ENCODE measurements at places on chromosomes 12 and 14.

DNA sequence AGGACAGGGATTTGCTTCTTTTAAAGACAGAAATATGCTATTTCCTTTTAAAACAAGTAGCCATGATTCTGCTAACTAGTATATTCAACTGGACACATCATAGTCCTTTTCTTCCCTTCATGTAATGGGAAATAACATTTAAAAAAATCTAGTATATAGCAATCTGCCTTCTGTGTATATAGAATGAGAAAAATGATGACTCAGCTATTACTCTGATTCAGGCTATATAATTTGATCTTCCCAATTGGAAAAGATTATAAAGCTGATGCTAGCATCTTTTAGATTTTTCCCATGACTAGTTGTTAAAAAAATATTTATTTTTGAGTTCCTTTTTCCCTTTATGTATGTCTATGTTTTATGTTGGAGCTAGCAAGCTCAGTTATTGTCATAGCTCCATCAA lies 86.9 kb downstream of the ACSS3 start:
- DNase-seq = no peak

- no peak for DNase-seq
Observed at GRCh38 chr14:23694085-23694948, 58.2 kb downstream of the DHRS2 start.

- DNase-seq = no peak
Observed at GRCh38 chr14:75866970-75867369, 114.8 kb downstream of the TGFB3 start.

DNA sequence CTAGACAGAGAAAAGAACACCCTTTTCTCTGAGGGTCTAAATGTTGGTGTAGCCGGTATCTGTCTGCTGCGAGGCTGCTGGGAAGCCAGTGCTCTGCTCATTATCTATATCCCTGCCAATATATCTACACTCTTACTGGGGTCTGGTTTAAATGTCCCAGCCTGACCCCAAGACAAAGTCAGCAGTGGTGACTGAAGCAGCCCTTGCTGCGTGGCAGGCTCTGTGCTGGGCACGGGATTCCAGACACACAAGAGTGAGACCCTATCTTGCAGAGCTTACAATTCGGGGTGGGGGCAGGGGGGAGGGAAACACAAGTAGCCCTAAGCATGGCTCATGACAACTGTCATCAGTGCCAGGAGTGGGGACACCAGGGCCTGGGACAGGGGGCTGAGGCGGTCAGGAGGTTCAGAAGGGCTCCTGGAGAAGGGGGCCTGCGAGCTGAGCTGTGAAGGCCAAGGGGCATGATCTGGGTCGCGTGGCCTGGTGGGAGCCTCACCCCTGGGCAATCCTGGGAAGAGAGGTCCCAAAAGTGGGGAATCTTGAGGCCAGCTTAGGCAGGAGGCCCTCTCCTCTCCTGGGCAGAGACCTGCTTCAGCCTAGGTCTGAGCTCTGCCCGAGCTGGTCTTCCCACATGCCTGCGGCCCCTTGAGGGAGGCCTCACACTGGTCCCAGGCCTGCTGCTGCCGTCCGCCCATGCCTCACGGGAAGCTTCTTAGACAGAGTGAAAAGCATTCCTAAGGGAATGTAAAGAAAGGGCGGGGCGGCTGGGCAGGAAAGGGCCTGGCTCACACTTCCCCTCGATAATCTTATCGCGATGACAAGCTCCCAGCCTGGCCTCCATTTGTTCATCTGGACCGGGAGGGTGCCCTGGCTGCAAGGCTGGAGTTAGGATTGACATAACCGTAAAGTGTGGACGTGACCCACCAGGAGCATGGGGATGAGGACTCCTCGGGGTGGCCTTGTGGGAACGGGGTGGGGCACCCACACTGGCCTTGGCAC lies 7.3 kb upstream of the RCOR1 start:
- DNase-seq = no peak

GRCh38 chr14:23147676-23148075 lies 28.6 kb upstream of the CEBPE start:
- no peak for DNase-seq

DNA sequence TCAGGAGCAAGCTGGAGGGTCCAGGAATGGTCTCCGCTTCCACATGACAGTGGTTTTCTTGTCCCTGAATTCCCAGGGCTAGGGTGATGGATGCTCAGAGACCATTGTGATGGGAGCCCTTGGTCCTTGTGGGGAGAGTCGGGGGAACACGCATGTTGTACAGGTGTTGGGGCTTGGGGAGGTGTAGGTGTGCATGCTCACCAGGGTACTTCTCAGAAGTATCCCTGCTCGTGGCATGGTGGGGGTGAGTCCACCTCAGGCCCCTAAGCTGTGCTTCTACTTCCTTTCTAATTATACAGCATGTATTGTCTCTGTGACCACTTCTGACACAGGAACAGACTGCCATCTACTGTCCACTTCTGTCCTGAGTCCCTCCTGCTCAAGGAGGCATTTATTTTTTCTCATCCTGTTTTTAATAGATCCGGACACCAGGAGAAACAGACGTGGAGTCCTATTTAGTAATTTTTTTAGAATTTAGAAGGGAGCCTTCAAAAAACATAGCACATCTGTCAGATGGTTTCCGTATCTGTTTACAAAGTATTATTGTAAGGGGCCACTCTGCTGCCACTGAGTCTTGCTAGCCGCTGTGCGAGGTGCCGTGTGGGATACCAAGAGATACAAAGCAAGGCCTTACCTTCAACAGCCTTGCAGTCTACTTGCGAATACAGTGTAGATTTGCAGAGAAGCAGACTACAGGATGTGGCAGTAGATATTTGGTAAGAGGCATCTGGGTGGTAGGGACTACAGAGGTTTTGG lies 10.5 kb downstream of the NTF3 start:
- DNase-seq = no peak

- no peak for DNase-seq
Observed at GRCh38 chr14:24441485-24441884, 1.1 kb downstream of the SDR39U1 start.

DNA sequence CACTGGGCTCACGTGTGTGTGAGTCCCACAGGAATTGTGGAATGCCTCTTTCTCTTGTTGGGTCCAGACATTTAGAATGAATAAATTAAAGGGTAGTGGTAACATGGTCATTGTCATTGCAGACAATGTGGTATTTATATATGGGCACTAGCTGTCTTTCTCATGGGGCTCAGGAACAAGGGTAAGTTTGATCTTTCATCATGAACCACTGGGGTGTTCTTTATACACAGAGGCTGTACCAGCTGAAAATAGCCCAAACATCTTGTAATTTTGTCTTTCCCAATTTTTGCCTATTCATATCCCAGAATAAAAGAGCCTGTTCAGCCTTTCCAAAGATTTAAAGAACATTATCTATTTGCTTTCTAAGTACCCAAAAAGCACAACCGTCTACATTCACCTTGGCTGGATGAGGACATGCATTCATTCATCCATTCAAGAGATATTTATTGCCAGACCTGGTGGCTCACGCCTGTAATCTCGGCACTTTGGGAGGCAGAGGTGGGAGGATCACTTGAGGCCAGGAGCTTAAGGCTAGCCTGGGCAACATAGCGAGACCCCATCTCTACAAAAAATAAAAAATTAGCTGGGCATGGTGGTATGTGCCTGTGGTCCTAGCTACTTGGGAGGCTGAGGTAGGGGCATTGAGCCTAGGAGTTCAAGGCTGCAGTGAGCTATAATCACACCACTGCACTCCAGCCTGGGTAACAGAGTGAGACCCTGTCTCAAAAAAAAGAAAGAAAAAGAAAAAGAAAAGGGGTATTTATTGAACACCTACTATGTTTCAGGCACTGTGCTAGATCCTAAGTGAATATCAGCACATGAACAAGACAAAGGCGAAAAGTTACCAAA lies 4.4 kb upstream of the FOS start:
- DNase-seq = no peak

DNA sequence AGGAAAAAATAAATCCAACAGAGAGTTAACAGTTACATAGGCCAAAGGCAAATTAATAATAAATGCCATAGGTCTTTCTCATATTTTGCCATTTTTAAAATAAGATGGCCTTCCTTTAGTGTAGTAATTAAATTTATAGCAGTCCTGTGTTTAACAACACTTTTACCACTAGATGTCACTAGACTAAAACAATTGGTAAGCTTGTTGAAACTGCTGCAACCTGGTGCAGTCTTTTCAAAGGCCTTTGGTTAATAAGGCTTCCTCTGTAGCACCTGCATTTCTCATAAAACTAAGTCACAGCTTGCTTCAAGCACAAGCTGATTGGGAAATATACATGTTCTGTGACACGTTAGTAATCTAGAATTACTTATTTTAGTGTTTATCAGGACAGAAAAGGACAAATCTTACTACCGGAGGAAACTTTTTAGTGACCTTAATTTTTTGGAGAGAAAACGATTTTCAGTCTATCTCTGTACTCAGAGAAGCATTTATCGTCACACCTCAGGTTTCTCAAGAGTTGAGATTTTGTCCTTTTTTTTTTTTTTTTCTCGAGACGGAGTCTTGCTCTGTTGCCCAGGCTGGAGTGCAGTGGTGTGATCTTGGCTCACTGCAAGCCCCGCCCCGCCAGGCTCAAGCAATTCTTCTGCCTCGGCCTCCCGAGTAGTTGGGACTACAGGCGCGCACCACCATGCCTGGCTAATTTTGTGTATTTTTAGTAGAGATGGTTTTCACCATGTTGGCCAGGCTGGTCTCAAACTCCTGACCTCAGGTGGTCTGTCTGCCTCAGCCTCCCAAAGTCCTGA lies 20.0 kb downstream of the BORCS5 start:
- DNase-seq = no peak

DNA sequence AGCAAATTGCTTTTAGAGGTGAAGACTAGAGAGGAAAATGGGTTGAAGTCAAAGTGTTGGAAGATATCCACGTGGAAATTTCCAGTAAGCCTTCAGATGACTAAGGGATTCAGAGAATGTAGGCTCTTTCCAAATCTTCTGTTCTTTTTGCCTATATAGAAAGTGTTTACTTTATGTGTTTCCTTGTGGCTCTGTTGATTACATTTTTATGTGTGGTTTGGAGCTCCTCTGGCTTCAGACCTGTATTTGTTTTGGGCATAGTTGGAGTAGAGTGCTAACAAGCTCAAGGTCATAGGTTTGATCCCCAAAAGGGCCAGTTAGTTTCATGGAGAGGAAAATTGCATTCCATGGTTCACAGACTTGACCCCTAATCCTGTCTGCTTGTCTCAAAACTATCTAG lies 91.9 kb downstream of the IGF1 start:
- DNase-seq = no peak

DNA sequence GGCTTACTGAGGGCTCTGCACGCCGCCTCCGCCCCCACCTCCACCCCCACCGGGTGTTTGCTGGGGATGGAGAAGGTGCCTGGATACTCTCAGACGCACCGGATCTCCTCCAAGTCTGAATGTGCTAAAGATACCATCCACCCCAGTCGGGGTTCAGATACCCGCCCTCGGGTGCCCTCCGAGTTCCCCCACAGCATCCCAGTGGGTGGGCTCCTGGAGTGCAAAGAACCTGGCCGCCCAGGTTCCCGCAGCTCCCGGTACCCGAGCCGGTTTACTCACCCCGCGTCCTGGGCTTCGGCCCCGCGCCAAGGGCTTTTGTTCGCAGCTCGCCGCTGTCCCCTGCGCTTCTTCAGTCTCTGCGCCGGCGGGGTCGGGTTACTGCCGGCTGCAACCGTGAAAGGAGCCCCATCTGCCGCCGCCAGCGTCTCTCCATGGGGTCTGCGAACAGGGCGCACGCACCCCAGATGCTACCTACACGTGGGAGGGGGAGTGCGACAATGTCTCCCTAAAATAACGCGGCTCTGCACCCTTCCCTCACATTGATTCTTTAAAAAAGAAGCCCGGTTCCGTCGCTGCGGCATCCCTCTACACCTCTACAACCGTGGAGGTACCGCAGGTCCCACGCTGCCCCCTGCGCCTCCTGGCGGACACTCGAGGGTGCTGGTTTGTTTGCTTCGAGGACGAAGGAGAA lies at the start of gene CCDC177:
CCDC177 (minus strand) TSS at position 609 of the 691 bp plus-strand sequence. CDS start 1,249 bp downstream, outside the sequence.
- peak; percentile 66 for DNase-seq

DNA sequence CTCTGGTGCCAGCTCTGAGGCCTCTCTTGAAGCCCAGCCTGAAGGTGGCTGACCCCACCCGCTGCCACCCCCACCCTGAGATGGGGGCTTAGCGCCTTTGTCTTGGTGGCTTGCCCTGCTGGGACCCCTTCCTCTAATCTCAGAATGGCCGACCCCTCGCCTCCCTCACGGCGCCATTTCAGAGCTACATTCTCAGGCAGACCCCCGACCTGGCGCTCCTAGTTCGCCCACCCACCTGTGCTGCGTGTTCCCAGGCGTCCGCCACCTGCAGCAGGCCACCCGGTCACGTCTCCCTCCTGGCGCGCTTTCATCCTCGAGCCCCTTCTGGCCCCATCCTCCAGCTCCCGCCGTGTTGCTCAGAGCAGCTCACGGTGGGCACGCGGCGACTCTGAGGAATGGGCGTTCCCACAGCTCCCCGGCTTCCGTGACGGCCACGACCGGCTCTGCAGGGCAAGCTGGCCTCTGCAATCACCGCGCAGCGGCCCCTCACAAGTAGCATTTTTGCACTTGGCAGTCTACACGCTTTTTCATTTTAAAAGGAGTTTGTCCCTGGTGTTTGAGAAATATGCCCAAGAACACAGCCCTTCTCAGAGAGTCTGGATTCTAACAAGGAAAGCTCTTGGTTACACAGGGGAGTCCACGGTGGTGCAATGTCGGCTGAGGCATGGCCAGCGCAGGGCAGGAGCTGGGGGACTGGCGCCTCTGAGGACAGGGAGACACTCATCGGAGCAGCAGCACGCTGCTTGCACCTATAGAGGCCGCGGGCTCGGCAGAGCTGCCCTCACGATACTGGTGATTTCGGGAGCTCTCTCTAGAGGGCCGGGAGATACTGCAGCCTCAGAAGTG lies 105.7 kb upstream of the C14orf180 start:
- no peak for DNase-seq

DNA sequence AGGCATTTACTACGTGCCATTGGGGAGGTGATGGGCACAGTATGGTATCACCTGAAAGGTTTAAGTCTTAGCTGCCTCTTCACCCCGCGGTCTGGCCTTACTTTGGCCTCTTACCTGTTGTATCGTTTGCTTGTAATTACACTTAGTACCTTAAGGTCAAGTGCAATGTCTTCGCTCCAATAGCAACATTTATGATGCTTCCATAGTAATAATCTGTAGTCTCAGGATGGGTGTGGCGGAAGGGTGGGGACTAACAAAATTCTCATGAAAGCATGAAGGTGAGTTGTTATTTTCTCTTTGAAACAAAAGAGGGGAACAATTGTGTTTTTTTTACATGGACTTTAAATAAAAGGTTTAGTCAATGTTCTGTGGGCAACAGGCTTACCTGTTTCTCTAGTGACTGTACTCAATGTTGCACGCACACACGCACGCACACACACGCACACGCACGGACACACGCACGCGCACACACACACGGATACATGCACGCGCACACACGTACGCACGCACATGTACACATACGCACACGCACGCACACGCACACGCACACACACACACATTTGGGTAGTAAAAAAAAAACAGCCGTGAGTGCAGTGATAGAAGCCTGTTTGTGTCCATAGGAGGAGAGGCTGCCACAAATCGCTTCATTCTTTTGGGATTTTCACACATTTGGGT lies 91.4 kb downstream of the DNAH10 start:
- DNase-seq = no peak

Measured in right lobe of liver (tissue), 6 donors.